Forelimb muscle (tissue), 1 donor: ENCODE measurements at places on chromosomes 11 and 22. TPM values are rescaled to one million over a fixed set of nuclear protein-coding genes. Genes with fewer than 3 reads are reported as not detected.

The C11orf21 gene
- polyA plus RNA-seq, result 3.1 TPM

The POLDIP3 gene
- 54.9 TPM for polyA plus RNA-seq

The CBLIF gene
- not detected for polyA plus RNA-seq

The MMP12 gene
- not detected for polyA plus RNA-seq

The RIMBP3C gene
- 0.35 TPM for polyA plus RNA-seq

The SCARF2 gene
- 13.1 TPM for polyA plus RNA-seq

The TCN2 gene
- 7.6 TPM for polyA plus RNA-seq

The RIC3 gene
- polyA plus RNA-seq, result 0.30 TPM

The DDIAS gene
- polyA plus RNA-seq, result 2.0 TPM

The OR52N4 gene
- not detected for polyA plus RNA-seq

The TBX1 gene
- 25.3 TPM for polyA plus RNA-seq
